Dermis blood vessel endothelial cell (primary cell): ENCODE measurements at places on chromosomes 5 and 9. TPM values are rescaled to one million over a fixed set of nuclear protein-coding genes. Genes with fewer than 3 reads are reported as not detected.
A peak's percentile ranks its signal among the peaks of the same experiment; 100 is the strongest.

GRCh38 chr9:14563902-14564624 lies 129.2 kb downstream of the ZDHHC21 start:
- DNase-seq: no peak

DNA sequence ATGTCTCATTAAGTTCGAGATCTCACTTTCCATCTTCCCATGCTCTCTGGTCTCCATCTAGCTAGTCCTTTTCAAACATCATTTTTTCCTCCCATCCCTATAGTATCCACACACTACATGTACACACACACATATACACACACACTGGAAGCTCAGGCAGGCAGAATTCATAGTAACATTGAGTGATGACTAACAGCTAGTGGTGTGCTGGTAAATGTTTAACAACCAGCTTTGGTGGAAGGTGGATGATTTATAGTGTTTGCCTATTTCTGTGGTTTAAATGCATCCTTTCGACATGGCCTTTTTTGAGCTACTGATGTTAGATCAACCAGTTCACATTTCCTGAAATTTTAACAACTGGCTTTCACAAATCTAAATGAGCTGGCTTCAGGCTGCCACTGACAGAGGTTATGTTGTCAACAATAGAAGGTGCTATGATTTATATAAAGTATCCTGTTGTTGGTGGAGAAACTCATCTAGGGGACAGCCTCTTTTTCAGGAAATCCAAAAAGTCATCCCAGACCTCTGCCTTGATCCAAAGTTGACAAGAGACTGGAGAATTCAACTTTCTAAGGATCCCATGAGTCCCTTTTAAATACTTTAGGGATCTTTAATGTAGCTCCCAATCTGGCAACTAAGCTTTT lies 117.8 kb downstream of the CCDC192 start:
- DNase-seq: no peak

- no peak for DNase-seq
Measured at GRCh38 chr9:76092572-76092971, 202.1 kb downstream of the PCSK5 start.

- DNase-seq: peak; percentile 59
Measured at GRCh38 chr5:129670957-129671500, 76.9 kb upstream of the MINAR2 start.

DNA sequence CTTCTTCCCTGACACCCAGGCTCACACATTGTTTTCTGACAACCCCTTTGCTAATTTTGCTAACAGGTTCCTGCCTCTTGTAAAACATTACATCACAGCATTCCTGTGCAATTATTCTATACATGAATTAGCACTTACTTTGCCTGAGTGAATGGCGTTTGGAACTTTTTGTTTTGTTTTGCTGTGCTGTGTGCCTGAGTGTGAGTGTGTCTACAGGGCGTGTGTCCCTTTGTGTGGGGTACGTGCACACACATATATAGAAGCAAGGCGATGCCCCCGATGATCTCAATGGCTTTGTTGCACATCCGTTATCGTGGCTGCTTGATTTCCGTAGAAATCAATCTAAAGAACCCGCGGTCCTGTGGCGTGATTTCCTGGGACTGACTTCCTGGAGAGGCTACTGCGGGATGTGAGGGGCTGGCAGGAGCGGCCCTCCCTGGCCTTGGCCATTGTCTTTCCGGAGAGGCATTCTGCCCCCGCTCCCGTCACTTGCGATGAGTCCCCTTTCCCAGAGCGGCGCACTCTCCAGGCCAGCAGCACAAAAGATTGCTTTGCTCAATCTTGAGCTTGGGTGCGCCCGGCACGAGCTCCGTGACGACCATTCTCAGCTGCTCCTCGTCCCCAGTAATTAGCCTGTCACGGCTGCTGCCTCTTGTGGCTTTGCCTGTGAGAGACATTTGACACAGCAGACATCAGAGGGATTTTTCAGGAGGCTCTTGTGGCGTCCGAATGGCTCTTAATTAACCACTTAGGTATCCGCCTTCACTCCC lies 398.1 kb upstream of the IRX1 start:
- DNase-seq: peak; percentile 0

GRCh38 chr9:136799854-136800657 lies 3.9 kb downstream of the CCDC183 start:
- peak; percentile 58 for DNase-seq

- no peak for DNase-seq
Measured at GRCh38 chr5:25944786-25945185, 1093.6 kb downstream of the CDH9 start.

- no peak for DNase-seq
Measured at GRCh38 chr5:91955610-91956009, 572.5 kb upstream of the ARRDC3 start.

DNA sequence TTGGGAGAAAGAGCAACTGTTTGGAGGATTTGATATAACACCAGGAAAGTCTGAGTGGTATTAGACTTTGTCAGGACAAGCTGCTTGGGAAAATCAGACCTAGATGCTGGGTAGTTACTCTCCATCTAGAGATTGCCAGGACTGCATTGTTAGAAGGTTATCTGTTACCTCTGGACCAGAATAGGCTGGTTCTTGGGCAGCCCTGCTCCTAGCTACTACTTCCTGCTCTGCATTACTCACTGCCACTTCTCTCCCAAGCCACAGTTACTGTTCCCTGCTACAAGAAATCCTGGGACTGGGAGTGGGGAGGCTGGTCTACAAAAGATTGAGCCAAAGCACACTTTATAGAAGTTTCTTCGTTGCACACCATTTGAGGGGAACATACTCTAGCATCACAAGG lies 95.5 kb upstream of the KCNN2 start:
- DNase-seq: no peak

DNA sequence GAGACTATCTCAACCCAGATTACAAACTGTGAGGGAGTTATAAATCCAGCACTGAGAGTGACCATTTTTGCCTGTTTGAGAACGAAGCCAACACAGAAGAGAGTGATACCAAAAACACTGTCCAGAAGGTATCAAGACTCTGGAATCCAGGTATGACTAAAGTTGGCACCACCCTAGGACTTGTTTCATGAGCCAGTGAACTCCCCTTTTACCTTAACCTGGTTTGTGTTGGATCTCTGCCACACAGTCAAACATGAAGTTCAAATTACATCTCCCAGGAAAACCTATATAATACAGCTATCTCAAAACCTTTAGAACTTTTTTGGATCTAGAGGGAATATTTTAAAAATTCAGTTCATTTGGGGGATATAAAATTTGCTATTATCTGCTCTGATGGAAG lies 11.4 kb downstream of the ZBTB5 start:
- no peak for DNase-seq

Gene ARID3C
- total RNA-seq: 0.09 and 0.51 TPM in 2 replicates

Gene ENG
- total RNA-seq: 84.2 and 165 TPM in 2 replicates

Gene NSMF
- total RNA-seq: 32.7 and 32.8 TPM in 2 replicates

Gene G3BP1
- total RNA-seq: 244 and 263 TPM in 2 replicates
